ENCODE measurements at places on chromosomes 6 and 20.

GRCh38 chr6:153131037-153131981 is at the start of gene RGS17:
Gene RGS17, minus strand, starts transcription at chr6:153131282. Its CDS starts 87,264 bp downstream, at chr6:153044018.
- DNase-seq: peak; percentile 73

- no peak for DNase-seq
Observed at GRCh38 chr6:165864218-165864617, 201.2 kb upstream of the PDE10A start.

DNA sequence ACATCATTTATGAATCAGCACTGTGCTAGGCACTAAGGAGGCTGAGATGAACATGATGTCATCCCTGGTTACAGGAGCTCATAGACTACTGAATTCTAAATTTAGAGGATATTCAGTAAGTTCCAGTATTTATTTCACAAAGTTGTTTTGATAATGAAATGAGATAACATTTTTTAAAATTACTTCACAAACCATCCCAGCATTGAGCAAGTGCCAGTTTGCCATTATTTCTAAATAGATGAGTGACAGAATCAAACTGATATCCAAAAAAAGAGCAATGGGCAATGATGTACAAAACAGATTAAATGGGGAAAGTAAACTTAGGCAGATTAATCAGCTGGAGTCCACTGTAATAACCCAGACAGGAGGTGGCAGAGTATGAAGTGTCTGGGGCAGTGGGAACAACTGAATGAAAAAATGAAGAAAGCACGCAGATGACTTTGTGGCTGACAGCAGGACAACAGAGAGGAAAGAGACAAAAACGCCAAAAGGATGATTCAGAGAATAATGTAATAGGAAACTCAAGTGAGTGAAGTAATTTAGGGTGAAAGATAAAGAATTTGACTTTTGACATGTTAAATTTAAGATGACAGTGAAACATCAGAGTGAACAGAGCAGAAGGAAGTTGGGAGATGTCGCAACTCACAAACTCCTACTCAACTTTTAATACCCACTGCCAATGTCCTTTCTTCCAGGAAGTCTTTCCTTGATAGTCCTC is 70.2 kb downstream of the RCAN2 start:
- peak; percentile 12 for DNase-seq

GRCh38 chr6:82144852-82145340 is 102.6 kb downstream of the IBTK start:
- peak; percentile 95 for DNase-seq

- DNase-seq: peak; percentile 1
Observed at GRCh38 chr6:28580475-28580874, 54.8 kb downstream of the GPX5 start.

- DNase-seq: no peak
Observed at GRCh38 chr6:87826424-87826823, 124.4 kb upstream of the AKIRIN2 start.

DNA sequence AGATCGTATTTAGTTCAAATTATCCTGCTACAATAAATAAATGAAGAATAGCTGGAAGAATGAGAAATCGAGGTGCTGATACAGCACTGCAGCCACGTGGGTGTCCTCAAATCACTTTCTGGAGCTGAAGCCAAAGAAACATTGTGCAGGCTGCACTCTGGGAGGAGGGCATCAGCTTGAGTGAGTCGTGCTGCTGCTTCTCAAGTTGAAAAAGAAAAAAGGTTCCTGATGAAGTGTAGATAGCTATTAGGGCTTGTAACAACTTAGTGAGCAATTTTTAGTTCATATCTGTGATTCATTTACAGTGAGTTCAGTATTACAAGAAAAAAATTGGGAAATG is 40.5 kb downstream of the DSE start:
- DNase-seq: peak; percentile 64

DNA sequence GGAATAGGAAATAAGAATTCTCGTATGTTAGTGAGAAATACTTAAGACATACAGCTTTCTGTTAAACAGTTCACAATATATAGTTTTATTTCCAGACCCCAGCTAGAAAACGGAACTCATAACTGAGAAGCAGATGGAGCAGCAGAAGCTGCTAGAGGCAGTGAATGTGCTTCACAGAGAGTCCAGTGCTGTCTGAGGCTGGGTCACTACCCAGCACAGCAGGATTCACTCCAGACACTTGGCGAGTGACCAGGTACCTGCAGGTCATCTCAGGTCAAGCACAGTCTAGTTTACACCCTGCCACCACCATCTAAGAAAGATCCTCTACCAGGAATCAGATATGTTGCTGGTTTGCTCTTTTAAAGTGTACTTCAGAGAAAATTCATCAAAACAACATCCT is 243.1 kb upstream of the RAB32 start:
- no peak for DNase-seq

DNA sequence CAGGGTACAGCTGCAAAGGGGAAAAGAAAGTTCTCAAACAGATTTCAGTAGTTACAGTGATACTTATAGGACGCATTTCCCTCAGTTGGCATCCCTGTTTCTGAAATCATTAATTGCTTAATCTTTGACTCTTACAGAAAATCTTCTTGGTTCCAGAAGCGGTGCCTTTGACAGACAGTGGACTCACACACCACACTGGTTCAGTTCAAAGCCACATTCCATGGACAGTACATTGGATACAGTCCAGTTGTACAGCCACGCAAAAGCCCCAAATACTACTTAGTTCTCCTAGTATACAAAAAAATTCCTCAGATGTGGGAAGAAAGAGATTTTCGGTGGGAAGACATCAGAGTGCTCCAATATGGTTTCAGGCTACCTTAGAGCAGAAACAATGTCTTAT is 460.4 kb downstream of the PRKN start:
- DNase-seq: no peak

GRCh38 chr6:108597572-108598304 is 37.0 kb downstream of the FOXO3 start:
- peak; percentile 39 for DNase-seq

DNA sequence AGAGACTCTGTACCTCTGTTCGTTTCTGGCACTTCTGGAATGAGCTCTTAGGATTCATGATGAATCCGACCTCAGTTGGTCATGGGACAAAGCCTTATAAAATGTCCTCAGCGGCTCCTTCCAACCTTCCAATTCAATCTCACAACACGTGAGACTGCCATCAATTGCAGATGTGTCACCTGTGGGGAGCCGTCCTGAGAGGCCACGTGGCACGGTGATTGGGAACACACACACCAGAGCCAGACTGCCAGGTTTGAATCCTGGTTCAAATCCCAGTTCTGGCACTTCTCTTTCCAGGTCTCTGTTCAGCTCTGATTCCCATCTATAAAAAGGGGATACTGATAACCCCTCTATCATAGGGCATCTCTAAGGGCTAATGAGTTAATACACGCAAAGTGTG is 124.5 kb downstream of the ANKRD60 start:
- no peak for DNase-seq

GRCh38 chr20:46022411-46023147 is 6.4 kb upstream of the SLC12A5 start:
- DNase-seq: peak; percentile 30
